Activated CD8-positive, alpha-beta memory T cell treated with anti-CD3 and anti-CD28 coated beads for 1 hour (primary cell): ENCODE measurements at places on chromosomes 5 and 9.

- DNase-seq: no peak
Observed at GRCh38 chr5:93071710-93072109, 509.3 kb downstream of the NR2F1-AS1 start.

DNA sequence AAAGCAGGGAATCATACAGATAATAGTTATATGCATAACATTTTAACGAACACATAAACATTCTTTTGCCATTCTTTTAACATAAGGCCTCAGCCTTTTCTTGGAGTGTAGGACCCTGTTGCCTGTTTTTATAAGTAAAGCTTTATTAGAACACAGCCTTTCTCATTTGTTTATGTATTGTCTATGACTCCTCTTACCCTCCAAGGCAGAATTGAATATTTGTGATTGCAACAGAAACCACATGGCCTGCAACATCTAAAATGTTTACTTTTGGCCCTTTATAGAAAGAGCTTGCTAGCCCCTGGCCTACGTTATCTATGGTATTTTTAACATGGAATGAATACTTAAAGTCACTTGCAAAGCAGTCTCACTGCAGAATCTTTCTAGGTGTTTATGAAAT, 2.6 kb downstream of the SLC31A1 start:
- DNase-seq: no peak

DNA sequence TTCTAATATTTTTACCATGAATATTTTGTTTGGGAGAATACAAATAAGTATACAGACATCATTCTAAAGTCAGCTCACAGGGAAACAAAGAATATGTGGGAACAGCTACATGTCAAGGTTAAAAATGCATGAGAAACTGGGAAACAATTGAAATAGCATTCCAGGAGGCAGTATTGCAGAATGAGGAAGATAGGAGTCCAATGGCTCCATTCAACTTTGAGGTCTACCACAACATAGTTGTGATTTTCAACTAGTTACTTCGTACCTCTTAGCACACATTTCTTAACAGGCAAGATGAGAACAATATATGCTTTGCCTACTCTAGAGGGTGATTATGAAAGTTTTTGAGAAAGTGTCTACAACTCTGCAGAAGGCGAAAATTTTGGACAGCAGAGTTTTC, 35.2 kb upstream of the CAST start:
- DNase-seq: no peak

DNA sequence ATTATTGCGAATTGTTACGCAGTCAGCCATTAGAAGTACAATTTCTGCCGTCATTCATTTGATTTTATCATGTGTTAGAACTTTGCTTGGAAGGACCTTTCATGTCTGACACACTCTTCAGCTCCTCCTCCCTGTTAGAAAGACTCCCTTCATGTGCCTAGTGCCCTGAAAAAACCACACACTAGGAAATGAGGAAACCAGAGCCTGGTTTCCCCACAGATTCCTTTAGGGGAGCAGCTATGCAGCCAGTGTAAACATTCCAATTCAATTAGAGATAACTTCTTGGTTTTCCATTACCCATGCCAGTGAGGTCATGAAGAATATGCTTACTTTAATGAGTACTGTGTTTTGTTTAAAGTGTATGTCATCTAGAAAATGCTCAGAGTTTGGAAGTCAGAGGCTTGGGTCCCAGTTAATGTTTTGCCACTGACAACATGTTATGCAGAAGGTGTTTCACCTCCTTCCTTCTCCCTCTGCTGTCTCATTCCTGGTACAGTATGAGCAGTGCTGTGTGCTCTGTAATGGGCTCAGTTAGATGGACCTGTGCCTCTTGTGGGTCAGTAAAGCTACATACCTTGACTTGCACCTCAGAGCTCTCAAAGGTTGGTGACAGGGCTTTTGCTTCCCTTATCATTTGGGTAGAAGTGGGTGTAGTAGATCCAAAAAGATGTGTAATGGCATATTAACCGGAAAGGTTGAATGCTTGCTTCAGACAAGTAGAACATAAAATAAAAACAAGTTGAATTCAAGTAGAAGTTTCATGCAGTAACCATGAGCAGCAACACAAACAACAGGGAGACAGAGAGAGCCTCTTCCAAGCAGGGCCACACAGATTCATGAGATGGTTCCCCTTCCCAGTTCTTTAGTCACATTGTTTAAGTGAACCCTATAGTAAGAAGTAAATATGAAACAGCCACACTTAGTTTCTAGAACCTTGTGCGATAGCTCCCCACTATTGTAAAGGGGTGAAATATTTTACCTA, 52.6 kb upstream of the TNFAIP8 start:
- DNase-seq: no peak

GRCh38 chr9:68530618-68531017, 10.1 kb downstream of the TMEM252 start:
- DNase-seq: no peak
